ENCODE measurements at places on chromosomes 2 and 18.

- no peak for DNase-seq
Observed at GRCh38 chr2:105860567-105860966, 115.9 kb downstream of the NCK2 start.

GRCh38 chr2:78068808-78069207 lies 546.6 kb upstream of the LRRTM4 start:
- DNase-seq = no peak

- no peak for DNase-seq
Observed at GRCh38 chr2:199992296-199992695, 36.9 kb downstream of the MAIP1 start.

DNA sequence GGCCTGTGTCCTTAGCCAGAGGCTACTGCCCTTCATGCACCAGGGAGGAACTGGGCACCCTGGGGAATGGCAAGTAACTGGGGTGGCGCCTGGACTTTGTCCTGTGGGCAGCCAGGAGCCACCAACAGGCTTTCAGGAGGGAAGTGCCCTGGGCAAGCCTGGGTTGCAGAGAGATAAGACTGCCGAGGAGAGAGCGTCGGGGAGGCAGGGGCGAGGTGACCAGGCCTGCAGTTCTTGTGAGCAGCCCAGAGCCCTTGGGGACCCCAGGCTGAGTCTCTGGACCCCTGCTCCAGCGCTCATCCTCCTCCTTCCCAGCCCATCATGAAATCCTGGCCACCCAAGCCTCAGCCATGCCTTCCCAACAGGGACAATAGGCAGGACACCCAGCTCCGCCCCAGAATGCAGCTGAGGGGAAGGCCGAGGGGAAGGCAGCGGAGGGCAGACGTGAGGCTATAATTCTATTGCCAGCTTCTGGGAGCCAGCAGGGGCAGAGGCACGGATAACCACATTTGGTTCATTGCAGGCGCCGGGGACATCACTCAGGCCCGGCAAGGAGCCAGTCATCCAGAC lies 25.1 kb downstream of the ADRA2B start:
- no peak for DNase-seq

DNA sequence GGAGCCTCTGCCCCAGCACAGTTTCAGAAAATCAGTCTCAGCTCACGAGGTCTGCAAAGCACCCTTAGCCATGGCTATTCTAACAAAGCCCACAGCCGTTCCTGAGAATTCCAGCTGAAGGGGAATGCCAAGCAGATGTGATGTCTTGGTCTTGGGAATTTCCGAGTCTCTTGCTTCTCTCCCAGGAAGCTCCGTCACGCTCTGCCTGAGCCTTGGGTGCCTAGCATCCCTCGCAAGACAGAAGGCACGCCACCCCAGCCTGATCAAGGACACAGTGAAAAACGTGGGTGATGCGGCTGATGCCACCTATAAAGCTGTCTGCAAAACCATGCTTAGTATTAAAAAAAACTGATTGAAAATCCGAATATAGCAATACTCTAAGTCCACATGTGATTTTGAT lies 254.6 kb downstream of the SH3BP4 start:
- DNase-seq = no peak
